Stimulated activated CD8-positive, alpha-beta memory T cell treated with anti-CD3 and anti-CD28 coated beads, Interleukin-12 subunit alpha, Interleukin-12 subunit beta, amount 100 ng/mL, for 4 hours (primary cell): ENCODE measurements at places on chromosomes 1 and 21.

GRCh38 chr1:11333631-11334030 is 60.6 kb downstream of the UBIAD1 start:
- no peak for DNase-seq

DNA sequence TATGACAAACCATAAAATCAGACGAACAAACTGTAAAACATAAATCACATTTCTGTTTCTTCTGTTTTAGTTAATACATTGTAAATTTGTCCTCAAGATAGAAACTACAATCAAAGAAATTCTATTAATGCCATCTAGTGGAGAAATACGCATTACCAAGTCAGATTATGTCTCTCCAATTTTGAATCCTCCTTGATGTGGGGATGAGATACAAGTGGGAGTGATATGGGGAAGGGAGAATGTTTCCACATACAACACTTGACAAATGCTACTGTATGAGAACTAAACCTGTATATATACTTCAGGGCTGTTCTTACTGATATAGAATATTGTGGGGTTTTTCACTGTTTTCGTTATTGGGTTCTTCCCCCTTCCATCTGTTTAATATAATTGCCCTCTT is 2.6 kb downstream of the HFM1 start:
- DNase-seq = no peak

DNA sequence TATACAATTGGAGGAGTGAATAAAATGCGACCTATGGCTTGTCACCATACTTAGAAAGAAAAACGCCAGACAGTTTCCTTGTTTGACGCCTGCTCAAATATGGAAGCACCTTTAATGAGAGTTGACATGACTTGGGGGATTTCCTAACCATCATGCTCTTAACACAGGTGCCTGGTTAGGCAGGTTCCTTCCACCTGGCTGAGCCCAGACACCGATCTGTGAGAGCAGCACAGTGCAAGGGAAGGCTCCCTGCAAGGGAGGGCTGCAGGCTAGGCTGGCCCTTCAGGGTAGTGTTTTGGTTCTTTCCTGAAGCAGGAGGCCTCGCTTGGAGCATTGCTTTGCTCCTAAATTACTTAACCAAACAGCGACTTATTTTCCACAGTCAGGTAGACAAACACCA is 24.6 kb upstream of the KLHDC8A start:
- DNase-seq = no peak

- DNase-seq = no peak
These were observed 9.0 kb downstream of the LRRC47 start for GRCh38 chr1:3787349-3787715.

- no peak for DNase-seq
These were observed 10.1 kb upstream of the GPR153 start for GRCh38 chr1:6271006-6271405.

GRCh38 chr1:162218975-162219374 is 149.5 kb downstream of the NOS1AP start:
- DNase-seq = no peak

DNA sequence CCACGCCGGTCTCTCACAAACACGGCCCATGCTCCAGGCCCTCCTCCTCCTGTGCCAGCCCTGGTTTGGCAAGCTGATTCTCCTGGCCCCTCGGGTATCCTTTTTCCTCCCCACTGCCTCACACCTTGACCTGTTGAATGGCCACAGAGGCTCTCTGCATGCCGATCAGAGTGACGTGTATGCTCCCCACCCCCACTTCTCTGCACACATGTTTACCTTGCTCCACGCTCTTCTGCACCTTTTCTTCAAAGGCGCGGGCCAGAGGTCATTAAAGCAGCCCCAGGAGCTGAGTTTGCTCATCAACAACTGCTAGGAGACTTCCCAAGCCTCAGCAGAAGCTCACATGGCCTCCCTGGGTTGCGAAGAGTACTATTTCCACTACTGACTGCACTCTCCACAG is 139.3 kb upstream of the EDN2 start:
- no peak for DNase-seq
